ENCODE measurements at places on chromosomes 1 and 21.

DNA sequence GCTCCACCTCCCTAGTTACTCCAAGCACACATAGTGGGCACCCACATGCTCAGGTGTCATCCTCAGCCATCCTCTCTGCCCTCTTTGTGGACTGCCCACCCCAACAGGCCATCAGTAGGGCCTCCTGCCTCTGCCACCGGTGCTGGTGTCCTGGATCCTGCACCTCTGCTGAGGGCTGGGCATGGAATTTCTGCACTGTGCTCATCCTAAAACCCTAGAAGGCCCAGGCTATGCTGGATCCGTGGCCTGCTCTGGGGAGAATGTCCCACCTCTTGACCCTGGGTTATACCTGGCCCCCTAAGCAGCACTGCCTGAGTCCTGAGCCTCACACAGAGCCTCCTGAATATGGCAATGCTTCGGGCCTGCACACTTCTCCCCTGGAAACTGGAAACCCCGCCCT is 318.3 kb downstream of the MATN1 start:
- DNase-seq, result no peak

DNA sequence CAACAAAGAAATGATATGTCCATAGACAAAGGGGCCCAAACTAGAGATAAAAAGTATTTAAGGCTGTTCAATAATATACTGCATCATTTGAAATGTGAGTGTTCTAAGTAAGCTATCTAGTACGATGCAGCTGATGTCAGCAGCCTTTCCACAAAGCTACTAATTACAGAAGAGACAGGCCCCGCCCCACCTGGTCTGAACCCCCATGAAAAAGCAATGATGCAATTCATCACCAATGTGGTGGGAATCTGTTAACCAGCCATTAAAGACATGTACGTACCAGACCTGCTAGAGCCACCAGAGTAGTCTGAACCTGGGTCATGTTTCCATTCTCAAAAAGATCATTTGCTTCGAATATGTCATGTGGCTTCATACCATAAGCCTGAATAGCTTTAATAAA is 25.1 kb downstream of the CNN3 start:
- no peak for DNase-seq

DNA sequence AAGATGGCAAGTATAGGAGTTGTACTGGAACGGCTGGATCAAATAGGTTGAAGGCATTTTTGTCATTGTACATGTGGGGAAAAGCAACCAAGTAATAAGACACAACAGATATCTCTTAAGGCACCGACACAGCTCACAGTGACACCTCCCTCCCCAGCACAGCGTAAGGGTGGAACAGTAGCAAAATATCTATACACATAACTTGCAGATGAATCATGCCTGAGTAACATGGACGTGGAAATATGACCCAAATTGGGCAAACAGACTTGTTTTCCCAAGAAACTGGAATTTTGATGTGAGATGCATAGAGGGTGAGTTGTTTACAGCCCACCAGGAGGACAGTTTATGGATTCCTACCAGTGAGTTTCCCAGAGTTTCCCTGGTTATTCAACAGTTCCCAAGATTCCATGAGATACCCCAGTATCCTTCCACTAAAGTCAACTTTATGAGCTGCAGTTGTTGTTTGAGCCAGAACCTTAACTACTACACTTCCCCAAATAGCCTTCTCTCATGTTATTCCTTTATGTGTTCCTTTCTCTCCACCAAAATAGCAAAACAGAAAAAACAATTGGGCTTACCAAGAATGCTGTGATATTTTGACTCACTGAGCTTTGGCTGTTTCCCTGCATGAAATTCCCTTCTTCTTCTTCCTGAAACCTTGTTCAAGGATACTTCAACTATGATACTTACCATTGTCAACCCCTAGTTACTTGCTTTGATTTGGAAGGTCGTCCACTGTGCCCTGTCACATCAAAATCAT is 7.1 kb upstream of the DR1 start:
- no peak for DNase-seq

DNA sequence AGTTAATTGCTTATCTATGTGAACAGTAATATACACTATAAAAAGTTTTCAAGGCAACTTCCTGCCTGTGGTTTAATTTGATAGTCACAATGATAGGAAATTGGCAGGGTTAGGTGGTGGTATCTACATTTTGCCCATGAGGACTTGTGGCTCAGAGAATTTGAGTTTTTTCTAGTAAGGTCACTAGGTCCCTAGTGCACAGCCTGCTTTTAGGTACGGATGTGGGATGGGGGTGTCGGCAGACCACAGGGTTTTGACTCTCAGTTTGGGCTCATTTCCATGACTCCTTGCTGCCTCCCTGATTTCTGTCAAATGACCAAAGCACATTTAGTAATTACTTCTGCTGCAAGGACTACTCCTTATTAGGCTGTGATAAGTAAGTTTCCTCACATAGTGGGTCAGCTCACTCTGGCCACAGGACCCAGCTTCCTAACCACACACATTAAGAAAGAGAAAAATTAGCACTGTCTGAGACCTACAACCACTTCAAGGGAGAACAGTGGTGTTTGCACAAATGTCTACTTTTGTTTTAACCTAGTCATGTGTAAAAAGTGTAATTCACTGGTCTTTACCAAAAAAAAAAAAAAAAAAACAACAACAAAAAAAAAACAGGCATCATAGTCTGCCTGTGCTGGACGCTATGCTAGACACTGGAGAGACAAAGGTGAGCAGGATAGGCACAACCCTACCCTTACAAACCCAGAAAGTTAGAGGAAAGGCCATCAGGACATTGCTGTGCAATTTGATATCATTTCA is 43.7 kb downstream of the MRPL39 start:
- DNase-seq, result no peak

DNA sequence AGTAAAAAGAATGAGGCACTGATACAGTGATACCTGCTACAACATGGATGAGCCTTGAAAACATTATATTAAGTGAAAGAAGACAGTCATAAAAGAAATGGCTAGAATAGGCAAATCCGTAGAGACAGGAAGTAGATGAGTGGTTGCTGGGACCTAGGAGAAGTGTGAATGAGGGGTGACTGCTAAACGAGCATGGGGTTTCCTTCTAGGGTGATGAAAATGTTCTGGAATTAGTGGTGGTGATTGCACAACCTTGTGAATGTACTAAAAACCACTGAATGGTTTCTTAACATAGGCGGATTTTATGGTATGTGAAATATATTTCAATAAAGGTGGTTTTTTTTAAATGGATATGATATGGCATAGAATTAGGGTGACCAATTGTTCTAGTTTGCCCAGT is 12.6 kb upstream of the SERINC2 start:
- no peak for DNase-seq

GRCh38 chr1:66351913-66352312 is 182.0 kb upstream of the SGIP1 start:
- no peak for DNase-seq

DNA sequence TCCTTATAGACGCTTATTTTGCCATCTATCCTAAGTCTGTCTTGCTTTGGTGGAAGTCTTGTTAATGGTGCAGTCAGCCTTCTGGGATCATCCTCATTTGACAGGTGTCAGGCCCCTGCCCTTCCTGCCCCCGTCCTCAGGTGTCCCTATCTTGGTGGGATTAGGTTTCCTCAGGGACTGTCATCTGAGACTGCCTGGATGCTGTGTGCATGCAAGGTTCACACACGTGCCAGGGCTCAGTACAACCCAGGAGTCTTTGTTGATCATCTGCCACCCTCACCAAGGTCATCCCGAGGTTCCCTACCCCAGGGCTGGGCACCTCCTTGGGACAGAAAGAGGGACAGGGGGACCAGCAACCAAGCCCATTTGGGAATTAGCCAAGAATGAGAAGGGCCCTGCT is 18.0 kb downstream of the PADI2 start:
- no peak for DNase-seq

- no peak for DNase-seq
Measured at GRCh38 chr21:42862774-42863503, 16.4 kb downstream of the WDR4 start.

DNA sequence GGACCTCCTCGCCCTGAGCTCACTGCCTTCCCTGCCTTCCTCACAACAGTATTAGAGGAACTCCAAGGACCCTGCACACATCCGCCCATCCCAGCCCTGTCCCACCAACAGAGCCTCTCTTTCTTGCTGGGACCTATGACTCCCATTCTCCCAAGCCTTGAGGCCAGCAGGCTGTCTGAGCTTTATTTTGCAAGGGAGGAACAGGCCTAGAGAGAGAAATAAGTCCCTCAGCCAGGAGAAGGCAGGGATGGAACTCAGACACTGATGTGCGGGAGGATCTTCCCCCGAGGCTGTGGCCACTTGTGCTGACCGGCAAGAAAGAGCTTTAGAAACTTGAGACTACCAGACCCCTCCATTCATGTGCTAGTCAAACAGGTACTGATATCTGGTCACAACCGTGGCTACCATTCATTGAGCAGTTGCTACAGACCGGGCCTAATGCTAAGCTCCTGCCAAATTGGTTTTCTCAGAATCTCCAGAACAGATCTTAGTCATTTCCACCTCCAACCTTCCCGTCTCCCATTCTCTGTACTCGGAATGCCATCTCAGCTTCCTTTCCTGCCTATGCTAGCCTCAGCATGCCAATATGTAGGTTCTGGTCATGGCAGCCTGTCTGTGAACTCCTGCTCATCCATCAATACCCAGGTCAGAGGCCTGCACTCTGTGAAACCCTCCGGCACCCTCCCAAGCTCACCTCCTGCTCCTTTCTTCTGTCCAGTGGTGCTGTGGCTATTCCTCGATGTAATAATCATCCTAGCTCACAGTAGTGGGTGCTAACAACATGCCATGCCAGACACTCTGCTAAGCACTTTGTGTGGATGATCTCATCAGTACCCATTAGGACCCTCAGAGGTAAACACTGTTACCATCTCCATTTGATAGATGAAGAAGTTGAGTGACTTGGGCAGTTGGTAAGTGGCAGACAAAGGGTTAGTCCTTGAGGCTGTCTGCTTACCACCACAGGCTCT is 3.8 kb downstream of the TMEM54 start:
- no peak for DNase-seq

DNA sequence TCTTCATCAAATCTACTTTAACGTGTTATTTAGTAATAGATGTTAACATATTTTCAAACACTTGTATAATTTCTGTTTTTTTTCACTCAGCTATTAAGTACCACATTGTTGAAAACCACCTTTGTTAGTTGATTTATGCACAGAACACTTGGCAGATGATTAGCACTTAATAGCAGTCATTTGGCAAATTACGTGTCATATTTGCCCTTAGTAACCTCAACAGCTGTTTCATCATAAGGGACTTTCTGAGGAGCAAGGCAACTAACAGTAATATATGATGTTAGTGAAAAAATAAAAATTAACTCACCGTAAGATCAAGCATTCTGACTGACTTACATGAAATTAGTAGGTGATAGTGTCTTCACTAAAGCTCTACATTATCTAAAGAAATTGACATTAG is 186.4 kb downstream of the HMCN1 start:
- DNase-seq, result no peak

DNA sequence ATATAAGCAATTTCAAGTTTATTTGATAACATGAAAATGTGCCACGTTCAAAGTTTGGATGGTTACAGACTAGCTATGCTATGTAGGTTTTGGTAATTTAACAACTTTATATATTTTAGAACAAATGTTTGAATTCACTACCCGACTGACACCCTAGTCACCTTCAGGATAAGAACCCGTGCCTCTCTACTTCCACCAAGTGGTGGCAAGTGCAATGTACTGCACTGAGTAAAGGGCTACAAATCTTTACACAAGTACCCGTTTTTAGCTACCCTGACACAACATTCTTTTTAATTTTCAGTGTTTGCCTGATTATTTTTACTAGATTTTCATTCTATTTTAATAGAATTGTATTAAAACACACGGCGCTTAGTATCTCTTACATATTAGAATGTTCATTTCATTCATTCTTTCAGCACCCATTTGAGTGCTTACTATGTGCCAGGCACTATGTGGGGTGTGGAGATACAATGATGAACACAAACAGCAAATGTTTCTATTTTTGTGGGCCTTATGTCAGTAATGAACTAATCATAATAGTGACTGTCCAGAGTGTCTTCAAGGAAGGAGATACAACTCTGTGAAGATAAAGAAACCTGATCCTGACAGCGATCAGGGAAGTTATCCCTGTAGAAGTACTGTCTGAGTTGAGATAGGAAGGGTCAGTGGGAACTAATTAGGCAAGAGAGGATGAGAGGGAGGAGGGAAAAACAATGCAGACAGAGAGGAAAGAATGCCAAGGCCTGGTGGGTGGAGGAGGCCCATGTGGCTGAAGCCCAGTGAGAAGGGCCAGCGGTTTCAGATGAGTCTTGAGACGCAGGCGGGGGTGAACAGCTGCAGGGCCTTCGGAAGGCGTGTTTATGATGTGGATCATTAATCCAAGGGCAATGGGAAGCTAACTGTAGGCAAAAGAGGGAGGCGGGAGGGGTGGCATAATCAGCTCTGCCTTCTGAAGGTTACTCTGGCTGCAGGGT is 3.8 kb downstream of the LCA5L start:
- peak; percentile 11 for DNase-seq

- DNase-seq, result no peak
Measured at GRCh38 chr1:34907487-34908090, 21.9 kb downstream of the DLGAP3 start.

- DNase-seq, result no peak
Measured at GRCh38 chr1:156024801-156025200, 4.0 kb upstream of the SSR2 start.

DNA sequence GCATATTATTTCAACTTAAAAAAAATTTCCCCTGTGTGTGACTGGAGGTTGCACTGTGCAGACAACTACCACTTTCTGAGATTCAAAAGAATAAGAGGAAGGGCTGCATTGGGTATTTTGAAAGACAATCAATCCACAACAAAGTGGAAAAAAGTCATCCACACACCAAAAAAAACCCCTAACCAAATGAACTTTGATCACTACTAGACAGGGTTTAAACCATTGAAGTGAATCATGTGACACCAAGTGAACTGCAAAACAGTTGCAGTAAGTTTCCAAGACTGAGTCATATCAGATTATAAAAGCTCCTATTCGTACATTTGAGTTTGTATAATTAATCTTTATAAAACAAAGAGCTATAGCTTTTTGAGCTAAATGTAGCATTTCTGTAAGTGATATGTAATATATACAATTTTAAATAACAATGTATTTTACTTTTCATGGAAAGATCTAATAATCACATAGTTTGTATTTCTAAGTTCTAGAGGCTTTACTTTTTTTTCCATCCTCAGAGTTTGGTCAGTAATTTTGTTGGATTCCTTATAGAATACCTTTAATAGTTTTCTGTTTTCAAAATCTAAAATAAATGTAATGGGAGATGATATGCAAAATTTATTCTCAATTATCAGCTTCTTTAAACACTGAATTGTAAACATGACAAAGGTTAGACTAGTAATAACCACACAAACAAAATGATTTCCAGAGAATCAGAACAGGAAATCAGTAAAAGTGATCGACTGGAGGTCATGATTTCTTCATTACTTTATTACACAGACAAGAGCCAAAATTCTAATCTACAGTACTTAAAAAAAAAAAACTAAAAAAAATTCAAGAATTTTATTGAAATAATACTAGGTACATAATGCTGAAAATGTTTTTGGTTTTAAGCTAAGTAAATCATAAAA is 50.5 kb upstream of the GFI1 start:
- no peak for DNase-seq

DNA sequence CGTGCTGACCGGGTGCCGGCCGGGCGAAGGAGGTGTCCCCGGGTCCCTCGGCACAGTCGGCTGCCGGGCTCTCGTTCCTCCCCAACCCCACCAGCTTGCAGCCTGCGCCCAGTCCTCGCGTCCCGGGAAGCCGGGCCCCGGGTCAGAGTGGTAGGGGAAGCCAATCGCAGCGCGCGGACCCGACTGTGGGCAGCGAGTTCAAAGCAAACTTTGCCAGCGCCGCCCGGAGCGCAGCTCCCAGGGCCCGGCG is 328 bp downstream of the MYCL start:
- no peak for DNase-seq
